Forelimb muscle (tissue), 1 donor: ENCODE measurements at places on chromosomes 1 and 21. TPM values are rescaled to one million over a fixed set of nuclear protein-coding genes. Genes with fewer than 3 reads are reported as not detected.

The IVNS1ABP gene
- 68.0 TPM for polyA plus RNA-seq

The AADACL3 gene
- not detected for polyA plus RNA-seq

The FAF1 gene
- 42.8 TPM for polyA plus RNA-seq

The FLG gene
- 0.58 TPM for polyA plus RNA-seq

The MEAF6 gene
- 41.3 TPM for polyA plus RNA-seq

The POLR3GL gene
- 39.6 TPM for polyA plus RNA-seq

The SLC30A2 gene
- polyA plus RNA-seq, result 1.00 TPM

The CRABP2 gene
- 349 TPM for polyA plus RNA-seq

- DNase-seq, result no peak
Measured at GRCh38 chr1:101485712-101486111, 248.9 kb downstream of the S1PR1 start.

DNA sequence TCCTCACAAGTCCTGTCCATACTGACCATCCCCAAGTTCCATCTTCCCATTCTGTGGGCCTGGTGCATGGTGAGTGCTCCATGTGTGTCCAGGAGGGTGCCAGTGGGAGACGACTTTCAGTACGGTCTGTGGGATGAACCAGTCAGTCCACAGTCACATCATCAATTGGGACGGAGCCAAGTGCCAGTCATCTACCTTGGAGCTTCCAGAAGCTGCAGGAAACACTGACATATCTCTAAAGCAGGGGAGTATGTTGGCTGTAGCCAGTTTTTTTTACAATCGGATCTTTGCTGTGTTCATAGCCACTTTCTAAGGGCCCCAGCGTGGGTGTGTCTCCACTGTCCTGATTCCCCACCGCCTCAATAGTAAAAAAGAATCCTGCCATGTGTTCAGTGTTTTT, 13.6 kb upstream of the TRIM17 start:
- no peak for DNase-seq

- DNase-seq, result no peak
Measured at GRCh38 chr21:23638131-23638695, 1969.1 kb downstream of the MRPL39 start.

GRCh38 chr1:38561110-38561509, 298.5 kb downstream of the RRAGC start:
- DNase-seq, result no peak

- no peak for DNase-seq
Measured at GRCh38 chr1:5548266-5548665, 444.0 kb downstream of the NPHP4 start.

GRCh38 chr1:71031426-71031825, 16.2 kb downstream of the PTGER3 start:
- no peak for DNase-seq

- DNase-seq, result no peak
Measured at GRCh38 chr1:65769636-65770035, 23.1 kb upstream of the PDE4B start.

- no peak for DNase-seq
Measured at GRCh38 chr1:47627471-47628370, 189.9 kb downstream of the FOXD2 start.
